ENCODE measurements at places on chromosomes 4 and X.
A peak's percentile ranks its signal among the peaks of the same experiment; 100 is the strongest.

DNA sequence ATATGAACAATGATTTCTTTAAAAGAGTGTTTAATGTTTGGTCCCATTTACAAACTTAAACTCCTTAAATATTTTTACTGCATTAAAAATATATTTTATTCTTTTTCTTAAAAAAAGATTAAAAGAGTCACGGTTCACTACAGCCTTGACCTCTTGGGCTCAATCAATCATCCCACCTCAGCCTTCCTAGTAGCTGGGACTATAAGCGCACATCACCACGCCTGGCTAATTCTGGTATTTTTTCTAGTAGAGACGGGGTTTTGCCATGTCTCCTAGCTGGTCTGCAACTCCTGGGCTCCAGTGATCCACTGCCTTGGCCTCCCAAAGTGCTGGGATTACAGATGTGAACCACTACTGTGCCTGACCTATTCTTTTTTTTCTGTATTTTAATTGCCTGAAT, 104.7 kb upstream of the TLR2 start:
- no peak for DNase-seq

DNA sequence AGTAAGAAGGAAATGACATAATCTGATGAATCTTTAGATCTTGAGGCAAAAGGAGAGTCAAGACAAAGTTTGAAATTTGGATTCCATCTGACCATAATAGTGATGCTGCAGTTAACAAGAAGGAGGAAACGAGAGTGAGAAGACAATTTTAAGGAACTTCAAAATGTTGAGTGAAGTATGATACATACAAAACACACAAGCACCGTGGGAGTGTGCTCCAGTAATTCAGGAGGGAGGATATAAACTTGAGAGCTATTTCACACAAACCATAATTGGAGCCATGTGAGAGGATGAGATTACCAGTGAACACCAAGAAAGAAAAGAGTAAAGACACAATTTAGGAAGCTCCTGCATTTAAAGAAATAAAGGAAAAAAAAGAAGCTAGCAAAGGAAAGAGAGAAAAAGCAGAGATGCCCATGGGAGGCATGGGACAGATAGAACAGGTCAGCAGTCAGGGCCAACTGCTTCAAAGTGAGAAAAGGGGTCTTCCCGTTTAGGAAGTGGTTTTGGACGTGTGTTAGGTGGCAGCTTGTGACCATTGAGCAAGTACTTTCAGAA, 150.7 kb upstream of the SLC7A11 start:
- no peak for DNase-seq

- no peak for DNase-seq
Measured at GRCh38 chrX:261919-262352, 19.2 kb upstream of the PLCXD1 start.

DNA sequence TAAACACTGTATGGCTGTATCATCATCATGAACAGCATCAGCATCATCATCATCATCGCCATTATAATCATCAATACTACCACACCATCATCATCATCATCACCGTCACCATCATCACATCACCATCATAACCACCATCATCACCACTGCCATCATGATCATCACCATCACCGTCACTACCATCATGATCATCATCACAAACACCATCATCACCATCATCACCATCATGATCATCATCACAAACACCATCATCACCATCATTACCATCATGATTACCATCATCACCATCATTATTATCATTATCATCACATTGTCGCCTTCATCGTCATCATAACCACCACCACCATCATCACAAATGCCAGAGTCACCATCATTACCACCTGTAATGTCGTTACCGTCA, 1196.9 kb downstream of the NLGN4X start:
- no peak for DNase-seq

DNA sequence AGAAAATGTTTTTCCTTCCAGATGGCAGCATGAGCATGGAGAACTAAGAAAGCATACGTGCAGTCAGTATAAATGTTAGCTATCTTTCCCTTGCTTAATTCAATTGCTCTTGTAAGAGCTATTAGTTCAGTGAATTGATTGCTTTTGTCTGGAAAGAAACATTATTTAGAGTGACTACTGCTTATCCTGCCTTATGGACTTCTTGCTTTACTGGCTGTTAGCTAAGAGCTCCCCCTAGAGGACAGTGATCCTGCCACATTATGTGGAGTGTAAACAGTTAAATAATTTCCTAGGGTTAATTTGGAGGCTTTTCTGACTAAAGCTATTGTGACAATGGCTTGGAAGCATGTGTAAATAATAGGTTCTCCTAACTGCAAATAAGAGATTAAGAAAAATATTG, 1402.4 kb downstream of the FAM133A start:
- DNase-seq: peak; percentile 7

DNA sequence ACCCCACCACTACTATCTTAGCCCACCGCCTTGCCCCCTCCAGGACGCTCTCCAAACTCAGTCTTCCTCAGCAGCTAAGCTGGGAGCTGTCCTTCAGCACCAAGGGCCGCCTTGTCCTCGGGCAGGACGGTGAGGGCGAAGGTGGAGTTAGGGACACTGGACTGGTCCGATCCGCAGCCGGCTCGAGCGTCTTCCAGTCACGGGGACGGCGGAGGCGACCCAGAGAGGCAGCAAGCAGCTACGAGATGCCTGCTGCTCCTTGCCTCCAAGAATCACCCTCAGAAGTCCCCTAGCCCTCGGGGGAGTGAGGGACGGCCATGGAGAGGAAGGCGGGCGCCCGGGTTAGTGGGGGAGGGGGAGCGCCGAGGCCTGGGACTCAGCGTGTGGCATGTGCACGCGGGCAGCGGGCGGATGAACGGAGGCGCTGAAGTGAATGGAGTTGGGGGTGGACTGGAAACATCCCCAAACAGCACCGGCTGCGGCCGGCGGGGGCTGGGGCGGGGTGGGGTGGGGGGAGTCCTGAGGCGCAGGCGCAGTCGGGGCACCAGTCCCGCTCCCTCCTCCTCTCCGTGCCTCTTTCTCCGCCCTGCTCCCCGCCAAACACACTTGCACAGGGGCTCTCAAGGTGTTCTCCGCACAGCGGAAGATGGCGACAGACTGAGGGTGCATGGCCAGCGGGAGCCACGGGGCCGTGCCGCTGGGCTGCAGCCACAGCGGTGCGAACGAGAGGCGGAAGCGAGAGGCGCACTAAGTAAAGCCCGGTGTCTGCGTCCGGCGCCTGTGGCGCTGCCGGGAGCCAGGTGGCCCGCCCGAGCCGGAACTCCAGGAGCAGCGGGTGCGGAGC, at the start of gene NALF2:
NALF2 (plus strand) TSS at position 545 of the 844 bp plus-strand sequence. CDS start 957 bp downstream, outside the sequence.
- no peak for DNase-seq

- DNase-seq: no peak
Measured at GRCh38 chr4:105327222-105327621, 146.6 kb downstream of the PPA2 start.

GRCh38 chr4:8834681-8835220, 36.9 kb downstream of the HMX1 start:
- no peak for DNase-seq

DNA sequence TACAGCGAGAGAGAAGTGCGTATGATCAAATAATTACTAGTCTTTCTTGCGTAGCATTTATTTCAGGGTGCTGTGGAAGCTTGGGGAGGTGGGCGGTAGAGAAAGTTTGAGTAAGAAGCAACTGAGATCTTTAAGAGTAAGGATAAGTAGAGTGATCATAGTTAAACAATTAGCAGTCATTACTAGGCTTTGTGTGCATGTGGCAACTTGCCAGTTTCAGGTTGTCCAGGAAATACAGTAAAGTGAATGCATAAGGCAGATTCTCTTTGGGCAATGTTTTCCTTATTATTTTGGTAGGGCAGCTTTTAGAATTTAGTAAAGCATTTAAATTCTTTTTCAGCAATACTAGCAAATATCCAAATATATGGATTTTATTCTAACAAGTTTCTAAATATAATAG, 57.0 kb downstream of the HPGDS start:
- DNase-seq: no peak

GRCh38 chrX:19293606-19294325, 50.0 kb upstream of the PDHA1 start:
- no peak for DNase-seq

- DNase-seq: no peak
Measured at GRCh38 chr4:122747883-122748282, 15.4 kb downstream of the BBS12 start.

DNA sequence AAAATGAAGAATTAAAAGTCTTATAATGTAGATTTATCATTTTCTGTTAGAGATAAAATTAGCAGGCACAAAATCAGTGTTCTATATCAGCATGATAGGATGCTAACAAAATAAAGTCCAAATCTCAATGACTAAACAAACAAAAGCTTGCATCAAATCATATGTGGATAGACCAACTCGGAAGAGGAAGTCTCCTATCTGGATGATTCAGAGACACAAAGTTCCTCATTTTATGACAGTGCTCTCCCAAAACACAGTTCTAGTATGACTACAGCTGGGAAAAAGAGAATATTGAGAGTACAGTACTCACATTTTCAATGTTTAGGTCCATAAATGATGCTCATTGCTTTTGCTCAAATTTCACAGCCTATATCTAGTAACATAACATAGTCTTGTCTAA, 376.1 kb upstream of the CTSO start:
- DNase-seq: no peak

GRCh38 chrX:130846746-130847145, 56.3 kb downstream of the ENOX2 start:
- no peak for DNase-seq

GRCh38 chr4:94559351-94559806, 107.6 kb downstream of the PDLIM5 start:
- no peak for DNase-seq

DNA sequence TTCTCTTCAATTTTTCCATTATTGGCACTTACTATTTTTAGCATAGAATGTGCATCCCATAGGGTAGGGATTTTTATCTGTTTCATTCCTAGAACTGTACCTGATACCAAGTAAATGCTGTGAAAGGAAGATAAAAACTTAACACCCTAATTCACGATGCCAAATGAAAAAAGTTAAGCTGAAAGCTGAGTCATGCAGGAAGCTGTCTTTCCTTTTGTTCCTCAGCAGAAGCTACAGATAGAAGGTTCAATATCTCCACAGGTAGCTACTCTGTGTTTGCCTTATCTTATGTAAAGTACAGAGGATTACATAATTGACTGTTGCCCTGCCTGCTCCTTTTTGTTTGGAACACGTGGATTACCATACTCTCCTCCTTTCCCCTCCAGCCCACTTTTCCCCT, 77.0 kb downstream of the LRP2BP start:
- peak; percentile 58 for DNase-seq

DNA sequence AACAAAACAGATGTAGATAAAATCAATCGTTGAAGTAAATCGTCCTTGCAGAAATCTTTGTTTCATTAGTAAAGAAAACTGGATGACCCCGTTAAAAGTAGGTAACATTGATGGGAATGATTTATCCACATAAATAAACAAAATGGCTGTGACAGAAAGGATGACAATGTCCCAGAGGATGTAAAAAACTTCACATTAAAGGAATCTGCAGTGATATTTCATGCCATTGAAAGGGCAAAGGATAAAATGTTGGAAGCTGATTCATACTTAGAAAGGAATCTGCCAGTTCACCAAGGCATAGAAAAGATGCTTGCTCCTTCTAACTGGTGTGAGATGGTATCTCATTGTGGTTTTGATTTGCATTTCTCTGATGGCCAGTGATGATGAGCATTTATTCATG, 24.2 kb upstream of the EPGN start:
- DNase-seq: no peak

GRCh38 chr4:136737066-136737465, 795.2 kb downstream of the PCDH18 start:
- no peak for DNase-seq

- no peak for DNase-seq
Measured at GRCh38 chr4:77006753-77007353, 57.3 kb downstream of the SEPTIN11 start.

GRCh38 chr4:47566566-47566965, 81.5 kb downstream of the ATP10D start:
- no peak for DNase-seq

GRCh38 chrX:55088795-55089489, at the start of gene PAGE2:
Gene PAGE2, plus strand, starts transcription at chrX:55089018. Its CDS starts 1,003 bp downstream, at chrX:55090021.
- no peak for DNase-seq

GRCh38 chr4:40395166-40395900, 60.2 kb downstream of the CHRNA9 start:
- no peak for DNase-seq

DNA sequence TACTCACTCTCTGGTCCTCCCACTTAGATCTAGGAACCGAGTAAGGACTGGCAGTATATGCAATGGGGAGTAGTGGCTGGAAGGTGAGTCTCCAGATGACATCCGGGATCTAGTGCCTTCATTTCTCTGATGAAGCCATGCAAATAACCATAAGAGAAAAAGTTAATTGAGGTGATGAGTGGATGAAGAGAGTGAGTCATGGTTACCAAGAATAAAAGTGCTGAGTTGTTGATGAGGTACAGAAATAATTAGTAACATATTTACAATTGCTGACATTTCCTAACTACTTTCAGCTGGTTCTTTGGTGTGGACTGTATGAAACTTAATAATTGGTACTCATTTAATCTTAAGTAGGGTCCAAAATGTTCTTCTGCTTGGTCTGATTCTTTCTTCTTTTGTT, 146.7 kb upstream of the PITX2 start:
- DNase-seq: no peak

- no peak for DNase-seq
Measured at GRCh38 chr4:180372691-180373090, 1870.5 kb upstream of the TENM3 start.

- DNase-seq: no peak
Measured at GRCh38 chrX:138859421-138859820, 147.9 kb upstream of the FGF13 start.
